ENCODE measurements at places on chromosomes 2 and 18.
A peak's percentile ranks its signal among the peaks of the same experiment; 100 is the strongest.

DNA sequence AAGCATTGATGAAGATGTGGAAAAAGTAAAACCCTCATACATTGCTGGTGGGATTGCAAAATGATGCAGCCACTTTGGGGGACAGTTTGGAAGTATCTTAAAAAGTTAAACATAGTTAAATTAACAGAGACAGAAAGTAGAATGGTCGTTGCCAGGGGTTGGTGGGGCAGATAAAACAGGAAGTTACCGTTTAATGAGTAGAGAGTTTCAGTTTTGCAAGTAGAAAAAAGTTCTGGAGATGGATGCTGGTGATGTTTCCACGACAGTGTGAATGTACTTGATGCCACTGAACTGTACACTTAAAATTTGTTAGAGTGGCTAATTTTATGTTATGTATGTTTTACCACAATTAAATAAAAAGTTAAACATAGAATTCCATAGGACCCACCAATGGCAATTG is 44.5 kb upstream of the EGR4 start:
- no peak for DNase-seq

GRCh38 chr2:12116228-12116750 is 369.9 kb downstream of the LPIN1 start:
- DNase-seq = no peak

DNA sequence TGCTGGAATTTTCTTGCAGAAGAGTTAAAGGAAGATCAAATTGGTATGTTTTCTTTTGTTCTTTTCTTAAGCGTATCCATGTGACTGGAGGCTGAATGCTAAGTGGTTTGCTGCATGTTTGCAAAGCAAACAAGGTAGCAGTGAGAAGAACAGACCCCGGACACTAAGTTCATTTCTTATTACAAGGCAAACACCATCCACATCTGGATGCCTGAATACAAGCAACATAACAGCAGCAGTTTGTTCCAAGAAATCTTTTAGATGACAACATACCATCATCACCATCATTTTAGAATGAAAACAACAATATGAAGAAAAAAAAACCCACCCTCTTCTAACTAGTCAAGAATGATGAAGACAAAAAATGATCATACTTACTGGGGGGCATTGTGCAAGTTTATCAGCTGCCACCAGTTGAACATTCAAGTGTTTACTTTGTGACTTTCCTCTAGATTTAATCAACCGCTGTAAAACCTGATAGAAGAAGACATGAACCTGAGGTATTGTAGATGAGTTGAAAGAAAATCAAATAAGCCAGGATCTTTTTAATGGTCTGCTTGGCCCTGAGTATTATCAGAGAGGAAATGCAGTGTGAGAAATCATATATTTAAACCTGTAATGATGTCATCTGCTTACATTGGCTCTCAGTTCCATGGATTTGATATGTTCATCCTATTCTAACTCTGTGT is 25.0 kb upstream of the ARL5A start:
- no peak for DNase-seq

DNA sequence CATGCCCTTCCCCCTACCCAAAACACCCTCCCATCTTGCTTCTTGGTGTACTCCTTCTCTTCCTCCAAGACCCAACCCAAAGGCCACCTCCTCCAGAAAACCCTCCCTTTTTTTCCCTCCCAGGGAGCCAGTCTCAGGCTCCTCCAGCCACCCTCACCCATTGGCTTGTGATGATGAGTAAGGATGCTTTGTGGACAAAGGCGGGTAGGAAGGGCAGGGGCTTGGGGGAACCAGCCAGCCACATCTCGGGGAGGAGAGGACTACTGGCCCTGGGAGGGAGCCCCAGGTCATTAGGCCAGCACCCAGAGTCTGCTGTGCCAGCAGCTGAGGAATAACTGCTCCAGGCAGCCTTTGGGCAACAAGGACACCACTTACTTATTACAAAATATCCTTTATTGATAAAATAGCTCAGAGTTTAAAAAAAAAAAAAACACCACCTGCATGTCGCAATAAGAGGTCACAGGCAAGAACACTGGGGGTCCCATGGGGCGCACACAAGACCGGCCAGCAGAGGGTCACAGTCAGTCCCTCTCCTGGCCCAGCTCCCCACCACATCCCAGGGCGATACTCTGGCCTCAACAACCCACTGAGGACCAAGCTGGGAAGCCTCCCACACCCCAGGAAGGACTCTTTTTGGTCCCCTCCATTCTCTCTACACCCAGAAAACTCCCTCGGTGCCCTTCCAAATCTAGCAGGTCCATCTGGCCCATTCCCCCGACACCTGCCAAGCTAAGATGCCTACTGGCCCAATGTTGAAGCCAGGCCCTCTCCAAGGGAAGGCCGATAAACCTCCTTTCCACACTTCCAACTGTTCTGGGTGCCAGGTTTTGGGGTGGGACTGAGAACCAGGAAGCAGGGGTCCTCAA is 3.6 kb downstream of the ADRA2B start:
- DNase-seq = no peak

GRCh38 chr2:172357442-172357841 is 69.9 kb upstream of the ITGA6 start:
- DNase-seq = no peak

DNA sequence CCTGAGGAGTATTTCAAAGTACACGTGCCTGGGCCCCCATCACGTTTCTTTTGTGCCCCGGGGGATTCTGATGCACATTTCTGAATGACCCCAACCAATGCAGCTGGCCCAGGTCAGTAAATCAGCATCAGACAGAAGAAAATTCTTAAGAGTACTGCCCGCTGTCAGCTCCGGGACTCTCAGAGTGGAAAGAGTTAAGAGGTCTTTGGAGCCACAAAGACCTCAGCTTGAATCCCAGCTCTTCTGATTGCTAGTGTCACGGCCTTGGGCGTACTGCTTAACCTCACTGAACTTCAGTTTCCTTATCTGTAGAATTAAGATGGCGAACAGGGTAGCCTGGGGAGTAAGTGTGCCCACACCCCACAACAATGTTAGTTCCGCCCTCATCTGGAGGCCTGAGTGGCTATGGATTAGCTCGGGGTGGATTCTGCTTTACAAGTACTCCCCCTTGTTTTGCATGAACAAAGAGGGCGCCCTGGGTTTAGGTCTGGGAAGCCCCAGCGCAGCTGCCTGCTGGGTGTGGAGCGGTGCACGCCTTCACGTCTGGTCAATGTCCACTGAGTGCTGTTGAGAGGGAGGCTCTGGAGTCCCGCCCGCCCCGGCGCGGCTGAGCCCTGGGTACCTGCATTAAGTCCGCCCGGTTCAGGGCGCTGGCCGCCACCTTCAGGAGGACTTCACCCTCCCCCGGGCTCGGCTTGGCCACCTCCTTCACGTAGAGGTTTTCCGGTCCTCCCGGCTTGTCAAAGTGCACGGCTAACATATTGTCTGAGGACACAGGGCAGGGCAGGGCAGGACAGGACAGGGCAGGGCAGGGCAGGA is 858 bp downstream of the TP53I3 start:
- peak; percentile 85 for DNase-seq

- DNase-seq = no peak
Measured at GRCh38 chr2:67792191-67792590, 270.6 kb downstream of the C1D start.

DNA sequence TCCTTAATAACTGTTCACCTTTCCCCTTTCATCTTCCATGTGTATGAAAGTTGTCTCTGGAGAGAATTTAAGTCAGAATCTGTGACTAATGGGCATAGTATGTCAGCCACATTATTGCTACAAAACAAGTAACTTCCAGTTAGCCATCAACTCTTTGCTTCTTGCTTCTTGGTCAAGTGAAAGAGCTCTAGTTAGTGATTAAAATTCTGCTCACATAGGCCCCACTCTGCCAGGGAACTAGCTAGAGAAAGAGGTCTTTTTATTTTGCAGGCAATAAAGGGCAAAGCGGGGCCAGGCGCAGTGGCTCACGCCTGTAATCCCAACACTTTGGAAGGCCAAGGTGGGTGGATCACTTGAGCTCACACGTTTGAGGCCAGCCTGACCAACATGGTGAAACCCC is 64.6 kb downstream of the COLEC12 start:
- DNase-seq = no peak

DNA sequence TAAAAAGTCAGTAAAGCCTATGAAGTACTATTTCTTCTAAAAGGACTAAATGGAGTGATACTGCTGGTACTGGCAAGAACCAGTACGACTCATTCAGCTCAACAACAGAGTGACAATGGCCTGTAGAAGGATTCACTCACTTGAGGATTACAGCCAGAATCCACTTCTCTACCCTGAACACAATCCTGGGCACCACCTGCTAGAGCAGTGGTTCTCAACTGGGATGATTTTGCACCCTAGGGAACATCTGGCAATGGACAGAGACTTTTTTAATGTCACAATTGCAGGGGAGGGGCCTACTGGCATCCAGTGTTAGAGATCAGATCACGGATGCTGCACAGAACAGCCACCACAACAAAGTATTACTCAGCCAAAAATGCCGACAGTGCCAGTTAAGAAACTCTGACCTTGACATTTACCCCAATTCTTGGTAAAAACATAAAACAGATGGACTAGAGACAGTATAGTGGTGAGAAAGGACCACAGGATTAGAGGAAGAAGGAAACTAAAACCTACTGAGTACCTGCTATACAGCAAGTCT is 5.0 kb downstream of the SPIRE1 start:
- no peak for DNase-seq

DNA sequence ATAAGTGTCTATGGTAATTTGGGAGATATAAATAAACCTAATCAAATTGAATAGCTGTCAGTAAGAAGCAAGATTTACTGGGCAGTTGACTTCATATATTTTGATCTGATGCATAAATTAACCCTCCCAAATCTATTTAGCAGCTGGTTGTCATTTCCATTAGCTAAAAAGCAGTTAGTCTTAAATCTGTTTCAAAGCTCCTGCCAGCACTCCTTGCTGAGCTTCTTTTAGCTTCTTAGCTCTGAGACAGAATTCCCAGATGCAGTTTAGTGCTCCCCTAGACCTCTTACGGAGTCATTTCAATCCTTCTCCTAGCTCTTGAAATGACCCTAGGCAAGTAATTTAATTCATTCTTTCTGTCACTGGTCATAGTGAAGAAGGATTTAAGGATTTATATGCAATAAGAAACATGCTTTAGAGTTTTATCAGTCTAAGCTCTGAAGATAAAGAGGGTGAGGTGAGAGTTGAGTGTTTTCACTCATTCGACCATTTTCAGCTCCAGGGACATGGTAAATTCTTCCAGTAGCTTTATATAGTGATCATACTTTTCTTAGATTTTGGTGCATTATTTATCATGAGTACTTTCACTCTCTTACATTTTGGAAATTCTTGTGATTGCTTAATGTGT is 98.9 kb downstream of the PHLPP1 start:
- no peak for DNase-seq

- DNase-seq = no peak
Measured at GRCh38 chr18:32167980-32168730, 21.7 kb upstream of the MEP1B start.

- DNase-seq = no peak
Measured at GRCh38 chr18:55141318-55141717, 182.1 kb upstream of the CCDC68 start.

All from left forelimb (tissue), 1 donor.